ENCODE measurements at places on chromosomes 3 and 15.

- DNase-seq = no peak
Observed at GRCh38 chr15:73322665-73323373, 45.9 kb downstream of the HCN4 start.

DNA sequence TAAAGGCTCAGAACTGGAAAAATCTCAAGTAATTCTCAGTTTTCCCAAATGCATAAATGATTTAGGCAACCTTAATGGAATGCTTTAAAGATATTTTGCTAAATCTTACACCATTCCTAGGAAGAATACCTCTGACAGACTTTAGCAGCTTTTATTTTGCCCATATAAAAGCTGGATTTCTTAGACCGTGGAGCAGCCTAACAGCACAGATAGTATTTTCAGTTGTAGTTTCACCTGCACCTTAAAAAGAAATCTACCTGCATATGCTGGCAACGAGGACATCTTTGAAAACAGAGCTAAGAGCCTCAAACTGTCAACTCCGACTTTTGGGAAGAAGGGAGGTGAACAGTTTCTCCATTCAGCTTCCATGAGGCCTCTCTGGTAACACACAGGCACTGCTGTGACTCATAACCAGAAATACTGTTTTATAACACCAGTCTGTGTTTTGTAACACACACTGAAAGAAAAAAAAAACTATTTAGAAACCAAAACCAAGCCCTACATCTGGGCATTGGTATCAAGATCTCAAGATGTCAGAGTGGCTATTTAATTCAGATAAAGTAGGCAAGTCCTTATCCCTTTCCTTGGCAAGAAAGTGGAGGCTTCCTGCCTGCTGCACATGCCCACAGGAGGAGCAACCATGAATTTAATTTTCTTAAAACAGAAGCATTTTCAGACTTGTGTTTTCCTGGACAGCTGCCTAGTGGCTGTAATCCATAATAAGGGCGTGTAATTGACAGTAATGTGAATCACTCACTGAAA, 181.5 kb upstream of the ICE2 start:
- no peak for DNase-seq

DNA sequence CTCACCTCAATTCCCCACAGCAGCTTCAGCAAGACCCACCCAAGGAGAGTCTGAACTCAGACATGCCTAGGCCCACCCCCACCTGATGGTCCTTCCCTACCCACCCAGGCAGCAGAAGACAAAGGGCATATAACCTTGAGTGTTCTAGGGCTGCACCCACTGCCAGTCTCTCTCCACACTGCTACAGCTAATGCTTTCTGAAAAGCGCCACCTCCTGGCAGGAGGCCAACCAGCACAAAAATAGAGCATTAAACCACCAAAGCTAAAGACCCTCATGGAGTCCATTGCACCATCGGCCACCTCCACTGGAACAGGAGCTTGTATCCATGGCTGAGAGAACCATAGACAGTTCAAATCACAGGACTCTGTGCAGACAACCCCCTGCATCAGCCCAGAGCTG, 11.3 kb upstream of the RPL39L start:
- no peak for DNase-seq

DNA sequence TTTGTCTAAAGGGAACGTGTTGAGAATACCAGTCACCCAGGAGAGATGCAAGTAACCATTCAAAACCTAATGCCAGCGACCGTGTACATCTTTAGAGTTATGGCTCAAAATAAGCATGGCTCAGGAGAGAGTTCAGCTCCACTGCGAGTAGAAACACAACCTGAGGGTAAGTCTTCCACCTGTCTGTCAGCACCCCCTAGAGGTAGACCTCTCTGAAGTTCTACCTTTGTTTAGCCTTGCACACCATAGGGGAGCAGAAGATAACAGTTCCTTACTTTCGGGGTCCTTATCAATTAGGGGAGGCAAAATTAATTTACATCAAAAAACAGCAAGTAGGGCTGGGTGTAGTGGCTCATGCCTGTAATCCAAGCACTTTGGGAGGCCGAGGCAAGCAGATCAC, 124.4 kb downstream of the HCN4 start:
- no peak for DNase-seq

- DNase-seq = no peak
Observed at GRCh38 chr15:48415036-48415886, 84.0 kb downstream of the DUT start.

DNA sequence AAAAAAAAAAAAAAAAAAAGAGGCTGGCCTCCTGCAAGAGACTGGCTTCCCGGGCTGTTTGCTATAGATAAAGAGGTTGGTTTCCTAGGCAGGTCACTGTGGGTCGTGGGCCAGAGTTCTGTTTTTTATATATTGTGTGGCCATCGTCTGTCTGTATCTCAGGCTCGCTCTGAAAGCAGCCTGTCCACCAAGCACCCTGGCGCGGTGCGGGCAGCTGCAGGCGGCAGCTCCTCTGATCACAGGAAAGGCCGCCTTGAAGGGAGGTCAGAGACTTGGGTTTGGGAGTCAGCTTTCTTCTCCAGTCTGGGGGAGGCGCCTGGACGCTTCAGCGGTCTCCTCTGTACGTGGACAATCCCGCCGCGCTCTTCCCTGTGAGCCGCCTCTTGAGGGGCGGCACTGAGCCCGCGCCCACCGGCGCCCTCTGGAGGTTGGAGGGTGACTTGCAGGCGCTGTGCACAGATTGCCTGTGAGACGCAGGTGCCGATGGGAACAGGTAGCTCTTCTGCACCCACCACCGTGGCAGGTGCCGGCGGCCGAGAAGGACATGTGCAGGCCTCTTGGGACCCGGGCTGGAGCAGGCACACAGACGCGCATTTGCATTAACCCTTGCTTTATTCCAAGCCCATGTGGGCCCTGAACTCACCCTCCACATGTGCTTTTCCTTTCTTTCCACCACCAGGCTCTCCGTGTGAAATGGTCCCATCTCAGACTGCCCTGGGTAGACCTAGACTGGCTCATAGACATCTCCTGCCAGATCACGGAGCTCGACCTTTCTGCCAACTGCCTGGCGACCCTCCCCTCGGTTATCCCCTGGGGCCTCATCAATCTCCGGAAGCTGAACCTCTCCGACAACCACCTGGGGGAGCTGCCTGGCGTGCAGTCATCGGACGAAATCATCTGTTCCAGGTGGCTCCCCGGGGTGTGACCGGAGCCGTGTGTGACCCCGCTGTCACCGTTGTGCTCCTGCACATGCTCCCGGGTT, 89.3 kb downstream of the LRRK1 start:
- DNase-seq = no peak

- DNase-seq = no peak
Observed at GRCh38 chr3:43659250-43659880, 31.4 kb upstream of the ABHD5 start.

DNA sequence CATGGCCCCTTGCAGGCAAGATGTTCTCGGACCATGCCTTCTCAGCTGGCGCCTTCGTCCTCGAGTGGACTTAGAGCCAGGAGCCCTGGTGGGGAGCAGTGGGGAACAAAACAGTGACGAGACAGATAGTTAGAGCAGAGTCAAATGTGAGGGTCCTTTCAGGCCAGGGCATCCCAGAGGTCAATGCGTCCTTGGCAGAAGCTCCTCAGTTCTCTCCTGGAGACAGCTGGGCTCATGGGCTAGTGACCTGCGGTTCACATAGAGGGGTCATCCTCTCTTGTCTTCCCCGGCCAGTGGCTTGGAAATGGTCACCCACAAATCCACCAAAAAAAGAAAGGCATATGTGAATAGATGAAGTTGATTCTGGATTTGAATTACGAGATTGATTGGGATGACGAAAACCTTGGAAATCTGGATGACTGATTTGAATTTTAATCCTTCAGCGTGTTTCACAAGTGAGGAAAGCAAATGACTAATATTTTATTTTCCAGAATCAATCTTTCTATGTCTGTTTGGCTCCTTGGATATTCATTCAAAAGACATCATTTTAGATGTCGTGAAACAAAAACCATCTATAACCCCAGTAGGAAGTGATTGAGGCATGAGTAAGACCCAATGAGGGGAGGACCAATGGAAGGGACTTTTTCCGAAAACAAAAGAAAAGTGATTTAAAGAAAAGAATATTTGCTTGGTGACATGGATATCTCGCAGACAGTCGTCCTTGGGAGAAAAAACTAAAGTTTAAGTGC, 84.5 kb downstream of the ASB7 start:
- no peak for DNase-seq

DNA sequence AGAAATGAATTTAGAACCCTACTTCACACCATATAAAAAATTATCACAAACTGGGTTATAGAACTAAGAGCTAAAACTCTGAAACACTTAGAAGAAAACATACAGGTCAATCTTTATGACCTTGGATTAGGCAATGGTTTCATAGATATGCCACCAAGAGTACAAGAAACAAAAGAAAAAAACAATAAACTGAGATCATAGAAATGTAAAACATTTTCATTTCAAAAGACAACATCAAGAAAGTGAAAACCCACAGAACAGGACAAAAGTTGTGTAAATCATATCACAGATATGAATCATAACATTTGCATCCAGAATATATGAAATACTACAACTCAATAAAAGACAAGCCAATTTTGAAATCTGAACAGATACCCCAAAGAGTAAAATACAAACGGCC, 72.4 kb downstream of the TBL1XR1 start:
- DNase-seq = no peak

DNA sequence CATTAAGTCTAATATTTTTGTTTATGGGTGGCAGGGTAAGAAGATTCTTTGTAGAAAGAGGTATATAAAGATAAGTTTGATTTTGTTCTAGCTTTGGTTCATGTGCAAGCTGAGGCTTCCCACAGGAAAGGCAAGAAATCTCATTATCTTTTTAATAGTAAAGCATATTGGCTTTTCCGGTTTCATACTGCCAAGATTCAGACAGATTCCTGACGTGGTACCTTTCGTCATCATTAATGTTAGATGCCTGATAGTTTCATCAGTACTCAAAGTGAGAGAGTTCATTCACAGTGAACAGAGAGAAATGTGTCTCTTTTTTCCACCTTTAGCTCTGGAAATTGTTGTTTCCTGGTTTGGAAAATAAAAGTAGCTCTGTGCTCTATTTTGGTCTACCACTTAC, 16.5 kb downstream of the TPM1 start:
- DNase-seq = no peak

DNA sequence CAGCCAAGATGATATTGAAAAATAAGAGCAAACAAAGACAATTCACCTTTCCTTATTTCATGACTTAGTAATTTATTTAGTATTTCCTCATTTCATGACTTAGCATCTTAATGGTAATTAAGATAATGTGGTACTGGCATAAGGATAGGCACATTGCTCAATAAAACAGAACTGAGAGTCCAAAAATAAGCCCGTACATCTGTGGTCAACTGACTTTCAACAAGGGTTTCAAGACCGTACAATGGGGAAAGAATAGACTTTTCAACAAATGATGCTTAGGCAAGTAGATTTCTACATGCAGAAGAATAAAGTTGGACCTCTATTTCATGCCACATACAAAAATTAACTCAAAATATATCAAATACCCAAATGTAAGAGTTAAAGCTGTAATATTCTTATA, 603 bp upstream of the PYDC2 start:
- DNase-seq = no peak

GRCh38 chr3:4741404-4742307, 237.6 kb upstream of the BHLHE40 start:
- DNase-seq = no peak

GRCh38 chr15:69340243-69340900, 41.7 kb downstream of the PAQR5 start:
- no peak for DNase-seq

DNA sequence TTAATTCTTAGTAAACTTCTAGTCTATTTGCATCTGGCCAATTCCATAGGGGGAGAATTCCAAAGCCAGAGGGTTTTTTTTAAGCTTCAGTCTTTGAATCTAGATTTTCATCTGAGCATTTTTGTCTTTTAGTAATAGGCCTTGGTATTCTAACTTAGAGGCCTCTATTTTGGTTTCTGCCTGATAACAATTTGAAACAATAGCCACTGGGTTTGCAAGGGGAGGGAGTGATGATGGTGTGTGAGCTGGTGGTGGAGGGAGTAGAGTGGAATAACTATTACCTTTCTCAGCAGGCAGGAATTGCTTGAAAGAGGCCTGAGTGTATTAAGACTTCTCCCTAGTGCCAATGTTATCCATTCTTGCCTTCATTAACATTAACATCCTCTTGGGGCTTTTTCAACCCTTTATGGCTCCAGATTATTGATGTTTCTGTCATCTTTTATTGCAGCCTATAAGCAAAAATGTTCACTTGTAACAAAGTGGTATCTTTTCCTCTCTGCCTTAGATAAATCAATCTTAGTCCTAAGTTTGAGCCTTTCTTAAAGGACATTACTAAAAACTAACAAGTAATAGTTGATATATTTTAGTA, 26.5 kb upstream of the TCF12 start:
- no peak for DNase-seq

GRCh38 chr15:43941555-43941954, 114.8 kb downstream of the WDR76 start:
- no peak for DNase-seq

GRCh38 chr15:91208371-91208770, 108.3 kb downstream of the SV2B start:
- no peak for DNase-seq

- no peak for DNase-seq
Observed at GRCh38 chr15:34336231-34336990, 1.2 kb downstream of the SLC12A6 start.

GRCh38 chr15:71542836-71543235, 267.5 kb upstream of the NR2E3 start:
- no peak for DNase-seq

GRCh38 chr15:25093455-25094029, 138.8 kb downstream of the SNRPN start:
- no peak for DNase-seq

GRCh38 chr3:143433787-143434378, 314.3 kb downstream of the CHST2 start:
- no peak for DNase-seq

GRCh38 chr3:18556001-18556408, 130.9 kb upstream of the SATB1 start:
- DNase-seq = no peak

GRCh38 chr3:108127301-108127988, 36.6 kb upstream of the CD47 start:
- no peak for DNase-seq

DNA sequence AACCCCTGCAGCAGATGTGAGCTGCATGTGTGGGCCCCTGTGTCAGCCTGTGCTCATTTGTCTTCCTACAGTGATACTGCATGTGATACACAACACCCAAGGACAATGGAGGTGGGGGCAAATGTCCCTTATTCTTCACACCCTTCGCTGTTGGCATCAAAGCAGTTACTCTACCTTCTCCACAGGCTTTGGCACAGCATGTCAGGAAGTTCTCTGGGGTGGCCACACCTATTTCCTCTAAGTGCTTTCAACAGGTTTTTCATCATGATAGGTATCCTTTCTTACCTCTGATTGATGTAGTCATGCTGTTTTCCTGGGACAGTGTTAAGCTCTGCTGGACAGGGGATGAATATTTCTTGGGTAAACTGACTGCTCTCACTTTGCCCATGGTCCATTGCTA, 29.5 kb downstream of the ZNF662 start:
- no peak for DNase-seq

DNA sequence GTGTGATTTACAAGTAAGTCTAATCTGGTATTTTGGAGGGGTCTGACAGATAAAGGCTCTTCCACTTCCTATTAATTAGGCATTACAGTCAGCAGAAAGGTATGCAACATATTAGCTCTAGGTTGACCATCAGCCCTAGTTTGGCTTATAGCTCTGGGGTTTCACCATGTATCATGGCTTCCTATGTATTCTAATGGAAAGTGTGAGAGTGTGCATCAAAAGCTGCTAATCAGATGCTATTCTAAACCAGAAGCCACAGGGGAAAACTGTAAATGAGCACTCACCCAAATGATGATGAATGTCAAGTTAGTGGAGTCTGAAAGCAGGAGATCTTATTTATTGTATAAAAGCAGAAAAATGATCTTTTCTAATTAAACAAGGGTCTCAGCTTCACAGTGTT, 149.2 kb upstream of the MITF start:
- no peak for DNase-seq

GRCh38 chr3:99319961-99320360, 318.4 kb upstream of the COL8A1 start:
- DNase-seq = no peak

Data from amygdala (tissue), 56 donors.